Brain microvascular endothelial cell (primary cell): ENCODE measurements at places on chromosomes 13 and 19.

DNA sequence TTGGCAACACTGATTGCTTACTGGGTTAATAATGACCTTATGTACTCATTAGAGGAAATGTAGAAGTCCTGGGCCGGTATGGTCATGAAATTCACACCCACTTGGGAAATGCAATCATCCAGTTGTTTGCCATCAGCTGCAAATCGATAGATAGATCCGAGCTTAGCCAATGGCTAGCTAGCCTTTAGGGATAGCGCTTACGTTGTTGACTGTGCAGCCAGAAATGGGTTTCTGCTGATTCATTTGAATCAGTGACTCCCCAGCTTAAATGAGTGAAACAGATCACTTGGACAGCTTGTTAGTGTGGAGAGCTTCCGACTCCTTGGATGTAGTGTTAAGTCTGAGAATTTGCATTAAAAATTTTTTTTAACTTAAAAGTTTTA is 11.8 kb downstream of the IL17D start:
- no peak for DNase-seq

- DNase-seq: no peak
Measured at GRCh38 chr19:14410091-14411051, 8.8 kb downstream of the DDX39A start.

GRCh38 chr13:44431150-44431549 is 57.5 kb downstream of the SERP2 start:
- DNase-seq: no peak

DNA sequence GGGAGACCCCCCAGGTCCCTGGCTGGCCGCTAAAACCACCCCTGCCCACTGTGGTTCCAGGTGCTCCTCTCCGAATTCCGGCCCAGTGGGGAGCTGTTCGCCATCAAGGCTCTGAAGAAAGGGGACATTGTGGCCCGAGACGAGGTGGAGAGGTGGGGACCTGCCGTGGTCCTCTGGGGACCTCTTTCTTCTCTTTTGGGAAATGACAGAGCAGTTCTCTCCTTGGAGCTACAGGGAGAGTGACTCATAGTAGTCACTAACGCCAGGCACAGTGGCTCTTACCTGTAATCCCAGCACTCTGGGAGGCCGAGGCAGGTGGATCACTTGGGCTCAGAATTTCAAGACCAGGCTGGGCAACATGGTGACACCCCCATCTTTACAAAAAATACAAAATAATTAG is 7.3 kb downstream of the PTGER1 start:
- no peak for DNase-seq

- DNase-seq: no peak
Measured at GRCh38 chr13:39407138-39407537, 195.9 kb downstream of the LHFPL6 start.

DNA sequence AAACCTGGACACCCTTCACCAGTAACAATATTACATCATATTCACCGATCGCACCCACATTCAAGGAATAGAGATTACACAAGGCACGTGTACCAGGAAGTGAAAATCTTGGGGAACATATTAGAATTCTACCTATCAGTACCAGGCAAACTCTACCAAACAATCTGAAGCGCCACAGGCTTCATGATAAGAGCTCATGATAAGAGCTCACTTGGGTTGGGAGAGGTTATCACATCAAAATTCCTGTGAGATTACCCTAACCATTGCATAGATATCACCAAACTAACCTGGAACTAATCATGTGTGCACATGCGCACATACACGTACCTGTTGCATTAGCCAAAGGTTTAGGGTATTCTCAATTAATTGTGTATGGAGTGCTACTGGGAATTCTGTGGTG is 1861.3 kb downstream of the PCDH9 start:
- DNase-seq: no peak

DNA sequence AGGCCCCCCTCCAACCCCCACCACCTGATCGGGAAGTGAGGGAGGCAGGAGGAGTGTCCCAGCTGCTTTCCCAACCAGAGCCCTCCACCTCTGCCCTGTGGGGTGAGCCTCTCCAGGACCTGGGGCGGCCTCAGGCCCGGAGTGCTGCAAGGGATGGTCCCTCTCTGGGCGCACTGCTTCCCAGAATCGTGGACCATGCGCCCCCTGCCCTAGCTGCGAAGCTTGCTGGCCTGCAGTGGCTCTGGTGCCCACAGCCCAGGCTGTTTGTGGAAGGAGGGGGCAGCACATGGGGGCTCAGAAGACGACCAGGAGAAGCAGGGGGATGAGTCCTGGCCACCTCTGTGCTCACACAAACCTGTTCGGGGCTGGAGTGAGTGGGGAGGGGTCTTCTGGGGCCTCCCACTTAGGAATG is 33.6 kb downstream of the CEBPG start:
- DNase-seq: no peak

- DNase-seq: no peak
Measured at GRCh38 chr13:109212650-109213049, 573.7 kb downstream of the IRS2 start.

GRCh38 chr13:76331943-76332712 is 554.1 kb downstream of the KCTD12 start:
- peak; percentile 47 for DNase-seq

- DNase-seq: no peak
Measured at GRCh38 chr13:80400865-80401426, 60.0 kb upstream of the SPRY2 start.

GRCh38 chr19:47778954-47779351 is 450 bp downstream of the SELENOW start:
- no peak for DNase-seq

DNA sequence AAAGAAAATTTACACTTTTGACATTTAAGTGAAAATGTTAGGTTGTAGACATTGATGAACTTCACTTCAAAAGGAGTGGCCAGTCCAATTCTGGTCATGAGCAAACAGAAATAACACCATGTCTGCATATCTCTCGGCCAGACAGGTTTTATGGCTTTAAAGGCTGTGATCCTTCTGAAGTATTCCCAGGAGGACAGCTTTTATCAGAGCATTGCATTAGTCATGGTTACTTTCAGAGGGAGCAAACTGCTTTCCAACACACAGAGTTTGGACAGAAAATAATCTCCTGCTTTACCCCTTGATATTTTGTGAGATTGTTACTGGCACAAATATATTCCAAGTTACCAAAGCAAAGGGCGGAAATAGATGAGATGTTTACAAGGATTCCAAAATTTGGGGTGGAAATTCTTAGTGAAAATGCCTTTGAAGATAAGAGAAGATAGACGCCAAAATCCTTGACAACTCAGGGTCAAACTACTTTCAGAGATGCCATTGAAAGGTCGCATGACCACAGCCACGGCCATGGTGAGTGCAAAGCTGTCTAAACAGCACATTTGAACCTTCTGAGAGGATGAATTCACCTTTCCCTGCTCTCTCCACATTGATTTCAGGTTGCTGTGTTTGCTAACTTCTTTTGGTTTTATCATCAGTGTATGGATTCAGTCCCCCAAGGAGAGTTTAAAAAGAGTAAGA is 584.5 kb upstream of the SGCG start:
- DNase-seq: no peak

DNA sequence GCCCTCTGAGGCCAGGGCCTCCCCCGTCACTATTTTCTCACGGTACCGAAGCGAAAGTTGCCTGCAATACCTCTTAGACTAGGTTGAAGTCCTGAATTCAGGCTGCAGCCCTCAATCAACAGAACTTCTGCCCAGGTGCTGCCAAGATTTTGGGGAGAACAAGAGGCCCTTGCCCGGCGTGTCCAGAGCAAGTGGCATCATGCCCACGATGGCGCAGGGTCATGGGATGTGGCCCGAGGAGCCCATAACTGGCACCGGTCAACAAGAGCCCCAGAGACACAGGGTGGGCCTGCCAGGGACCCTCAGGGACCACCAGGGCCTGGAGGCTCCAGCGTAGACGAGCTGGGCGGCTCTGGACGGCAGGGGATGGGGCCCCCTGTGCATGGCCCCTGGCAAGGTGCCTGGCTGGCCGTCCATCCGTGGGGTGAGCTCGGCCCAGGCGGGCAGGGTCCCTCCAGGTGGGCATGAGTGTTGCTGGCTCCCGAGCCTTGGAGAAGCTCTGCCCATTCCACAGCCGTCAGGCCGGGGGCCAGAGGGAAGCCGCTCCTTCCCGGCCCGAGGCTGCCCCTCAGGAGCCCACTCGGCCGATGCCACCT is 45.1 kb downstream of the GAS6 start:
- no peak for DNase-seq

GRCh38 chr19:23377276-23377675 is 18.0 kb downstream of the ZNF91 start:
- no peak for DNase-seq

- no peak for DNase-seq
Measured at GRCh38 chr13:74871369-74872070, 610.4 kb downstream of the TBC1D4 start.

- DNase-seq: no peak
Measured at GRCh38 chr13:75581874-75582640, 32.5 kb downstream of the UCHL3 start.

DNA sequence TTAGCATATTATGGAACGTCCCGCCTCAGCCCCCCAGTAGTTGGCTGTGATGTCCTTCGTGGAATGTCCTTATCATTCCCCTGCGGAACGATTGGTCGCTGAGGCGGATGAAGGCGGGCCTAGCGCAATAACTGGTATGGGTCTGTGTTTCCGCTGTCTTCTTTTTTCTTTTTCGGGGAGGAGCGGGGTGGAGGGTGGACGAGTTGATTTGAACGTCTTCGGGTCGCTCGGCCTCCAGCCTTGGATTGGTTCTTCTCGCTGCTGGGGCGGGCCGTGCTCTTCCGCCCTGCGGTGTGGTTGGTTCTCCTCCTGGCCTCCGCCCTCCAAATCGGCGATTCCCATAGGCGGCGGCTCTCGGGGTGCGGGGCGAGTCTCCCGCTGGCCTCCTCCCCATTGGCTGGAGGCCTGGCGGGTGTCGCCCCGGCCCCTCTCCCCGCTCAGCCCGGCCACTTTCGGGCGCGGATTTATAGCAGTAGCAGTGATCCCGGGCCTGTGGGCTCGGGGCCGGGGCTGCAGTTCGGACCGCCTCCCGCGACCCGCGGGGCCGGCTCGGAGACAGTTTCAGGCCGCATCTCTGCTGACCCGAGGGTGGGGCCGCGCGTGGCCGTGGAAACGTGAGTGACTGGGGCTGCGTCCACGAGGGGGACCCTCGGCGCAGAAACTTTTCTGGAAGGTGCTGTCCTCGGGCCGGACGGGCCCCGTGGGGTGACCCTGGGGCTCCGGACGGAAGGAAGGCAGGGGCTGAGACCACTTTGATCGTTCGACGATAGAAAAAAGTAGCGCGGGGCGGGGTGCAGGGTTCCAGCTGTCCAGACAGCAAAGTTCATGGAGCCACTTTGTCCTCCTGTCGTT is 2.1 kb downstream of the ING1 start:
- DNase-seq: peak; percentile 100

- no peak for DNase-seq
Measured at GRCh38 chr13:32113532-32113931, 82.0 kb downstream of the FRY start.

DNA sequence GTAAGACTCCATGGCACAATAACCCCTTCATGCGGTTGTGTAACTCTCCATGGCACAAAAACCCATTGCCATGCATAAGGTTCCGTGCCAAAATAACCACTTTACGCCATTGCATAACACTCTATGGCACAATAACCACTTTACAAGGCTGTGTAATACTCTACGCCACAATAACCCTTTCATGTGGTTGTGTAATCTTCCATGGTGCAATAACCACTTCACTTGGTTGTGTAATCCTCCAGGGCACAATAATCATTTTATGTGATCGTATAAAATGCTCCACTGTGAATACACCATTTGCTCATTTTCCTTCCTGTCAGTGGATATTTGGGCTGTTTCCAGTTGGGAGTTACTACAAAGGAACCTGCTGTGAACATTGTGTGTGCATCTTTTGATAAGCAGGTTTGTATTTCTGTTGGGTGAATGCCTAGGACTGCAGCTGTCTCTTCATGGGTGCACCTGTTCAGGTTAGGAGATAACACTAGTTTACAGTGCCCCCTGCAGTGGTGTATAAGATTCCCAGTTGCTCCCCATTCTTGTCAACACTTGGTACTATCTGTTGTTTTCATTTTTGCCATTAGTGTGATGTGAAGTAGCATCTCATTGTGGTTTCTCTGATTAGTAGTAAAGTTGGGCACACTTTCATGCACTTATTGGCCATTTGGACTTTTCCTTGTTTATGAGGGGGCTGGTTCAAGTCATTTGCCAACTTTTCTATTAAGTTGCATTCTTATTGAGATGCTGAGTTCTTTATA is 21.1 kb upstream of the ZSCAN18 start:
- DNase-seq: no peak

DNA sequence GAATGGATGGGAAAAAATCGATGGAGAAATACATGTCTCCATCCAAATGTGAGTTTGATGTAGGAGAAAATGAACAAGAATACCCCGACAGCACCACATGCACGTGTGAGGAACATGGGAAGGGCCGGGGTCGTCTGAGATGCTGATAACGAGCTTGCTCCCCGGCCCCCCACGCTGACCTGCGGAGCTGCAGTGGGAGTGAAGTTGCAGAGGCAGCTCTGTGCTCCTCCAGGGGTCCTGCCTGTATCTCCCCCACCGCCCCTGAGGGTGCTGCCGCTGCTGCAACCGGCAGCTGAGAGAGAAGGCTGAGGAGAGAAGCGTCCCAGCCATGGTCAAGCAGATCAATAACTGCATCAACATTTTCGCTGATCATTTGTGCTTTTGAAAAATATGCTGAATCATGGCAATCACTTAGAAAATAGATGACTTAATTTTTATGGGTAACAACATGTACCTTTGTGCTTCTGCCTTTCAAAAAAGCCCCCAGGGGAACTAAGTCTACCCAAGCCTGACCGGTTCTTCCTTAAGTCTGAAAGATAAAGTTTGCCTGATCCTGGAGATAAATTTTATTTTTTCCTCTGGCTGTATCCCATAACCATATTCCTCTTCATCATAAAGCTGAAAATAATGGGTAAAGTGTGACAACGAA is 18.2 kb upstream of the NAXD start:
- DNase-seq: no peak

DNA sequence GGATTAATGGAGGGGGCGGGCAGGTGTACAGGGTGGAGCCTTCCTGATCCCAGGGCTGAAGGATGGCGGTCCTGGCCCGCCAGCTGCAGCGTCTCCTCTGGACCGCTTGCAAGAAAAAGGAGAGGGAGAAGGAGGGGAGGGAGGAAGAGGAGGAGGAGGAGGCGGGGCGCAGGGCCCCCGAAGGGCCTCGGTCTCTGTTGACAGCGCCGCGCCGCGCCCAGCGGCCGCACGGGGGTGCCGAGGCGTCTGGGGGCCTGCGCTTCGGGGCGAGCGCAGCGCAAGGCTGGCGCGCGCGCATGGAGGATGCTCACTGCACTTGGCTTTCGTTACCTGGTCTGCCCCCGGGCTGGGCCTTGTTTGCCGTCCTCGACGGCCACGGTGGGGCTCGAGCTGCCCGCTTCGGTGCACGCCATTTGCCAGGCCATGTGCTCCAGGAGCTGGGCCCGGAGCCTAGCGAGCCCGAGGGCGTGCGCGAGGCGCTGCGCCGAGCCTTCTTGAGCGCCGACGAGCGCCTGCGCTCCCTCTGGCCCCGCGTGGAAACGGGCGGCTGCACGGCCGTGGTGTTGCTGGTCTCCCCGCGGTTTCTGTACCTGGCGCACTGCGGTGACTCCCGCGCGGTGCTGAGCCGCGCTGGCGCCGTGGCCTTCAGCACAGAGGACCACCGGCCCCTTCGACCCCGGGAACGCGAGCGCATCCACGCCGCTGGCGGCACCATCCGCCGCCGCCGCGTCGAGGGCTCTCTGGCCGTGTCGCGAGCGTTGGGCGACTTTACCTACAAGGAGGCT is at the start of gene PPM1N:
Gene PPM1N, plus strand, starts transcription at position 33 of the 785 bp plus-strand sequence. Its CDS starts 30 bp downstream, at position 63.
- DNase-seq: no peak
